SW 1271 (cell line): ENCODE measurements at places on chromosomes 12 and 14.

DNA sequence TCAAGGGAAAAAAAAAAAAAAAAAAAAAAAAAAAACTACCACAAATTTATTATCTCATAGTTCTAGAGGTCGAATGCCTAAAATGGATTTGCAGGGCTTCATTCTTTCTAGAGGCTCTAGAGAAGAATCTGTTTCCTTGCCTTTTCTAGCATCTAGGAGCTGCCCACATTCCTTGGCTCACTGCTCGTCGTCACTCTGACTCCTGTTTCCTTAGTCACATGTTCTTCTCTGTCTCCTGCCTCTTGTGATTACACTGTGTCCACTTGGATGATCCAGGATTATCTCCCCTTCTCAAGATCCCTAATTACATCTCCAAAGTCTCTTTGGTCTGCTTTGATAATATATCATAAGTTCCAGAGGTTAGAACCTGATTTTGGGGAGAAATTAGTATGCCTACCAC lies 88.7 kb downstream of the HECTD1 start:
- DNase-seq = no peak

- no peak for DNase-seq
Measured at GRCh38 chr14:79576424-79576823, 634.9 kb downstream of the DIO2 start.

- DNase-seq = no peak
Measured at GRCh38 chr12:92439420-92439805, 263.4 kb upstream of the PLEKHG7 start.

- no peak for DNase-seq
Measured at GRCh38 chr14:89654998-89655397, 238.0 kb upstream of the FOXN3 start.
